Thyroid gland (tissue), 4 donors: ENCODE measurements at places on chromosomes 6 and 20.

DNA sequence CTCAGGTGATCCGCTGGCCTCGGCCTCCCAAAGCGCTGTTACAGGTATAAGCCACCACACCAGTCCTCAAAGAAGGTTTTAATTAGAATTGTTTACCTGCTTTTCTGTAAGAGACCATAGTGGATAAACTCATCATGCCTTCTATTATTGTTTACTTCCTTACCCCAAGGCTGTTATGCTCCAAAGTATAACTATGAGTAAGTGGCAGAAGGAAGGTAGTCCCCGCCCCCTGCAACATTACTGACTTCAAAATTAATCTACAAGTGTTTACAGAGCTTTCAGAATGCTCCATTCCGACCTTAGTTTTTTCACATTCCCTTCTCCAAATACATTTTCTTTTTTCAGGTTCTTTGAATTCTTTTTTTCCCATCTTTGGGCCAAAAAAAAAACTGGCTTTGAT is 480.5 kb upstream of the NOX3 start:
- DNase-seq, result no peak

GRCh38 chr6:75604294-75604693 is 2.6 kb downstream of the SENP6 start:
- peak; percentile 21 for DNase-seq

- DNase-seq, result no peak
These were observed 58.7 kb upstream of the TGM3 start for GRCh38 chr20:2237059-2237458.

- no peak for DNase-seq
These were observed 733 bp downstream of the ZBTB22 start for GRCh38 chr6:33316603-33317418.

DNA sequence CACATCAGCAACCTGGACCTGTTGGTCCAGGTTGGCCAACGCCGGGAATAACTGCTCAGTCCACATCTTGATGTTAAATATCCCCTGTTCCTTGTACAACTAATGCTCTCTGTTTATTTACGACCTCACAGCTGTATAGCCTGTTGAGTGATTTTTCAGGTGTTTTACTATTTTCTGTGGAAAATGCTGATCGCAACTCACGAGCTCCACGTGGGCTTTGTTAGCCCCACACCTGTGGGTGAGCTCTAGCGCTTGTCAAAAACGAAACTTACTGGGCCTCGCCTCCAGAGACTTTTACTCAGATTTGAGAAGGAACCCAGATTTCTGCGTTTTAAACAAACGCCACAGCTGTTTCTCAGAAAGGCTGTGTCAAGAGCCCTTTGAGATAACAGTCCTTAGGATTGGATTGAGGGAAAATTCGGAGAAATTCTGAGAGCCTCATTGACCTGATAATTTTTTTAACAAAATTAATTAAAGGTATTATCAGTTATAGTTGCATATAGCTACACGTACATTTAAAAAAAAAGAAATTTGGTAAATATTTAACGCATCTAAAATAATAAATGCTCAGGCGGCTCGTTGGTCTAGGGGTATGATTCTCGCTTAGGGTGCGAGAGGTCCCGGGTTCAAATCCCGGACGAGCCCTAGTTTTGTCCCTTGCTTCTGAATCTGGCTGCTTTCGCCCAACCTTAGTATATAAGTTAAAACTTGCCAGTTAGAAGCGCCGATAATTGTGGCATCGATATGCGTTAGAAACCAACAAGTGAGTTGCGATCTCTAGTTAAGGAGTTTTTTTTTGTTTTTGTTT is 16.7 kb downstream of the HMGN4 start:
- peak; percentile 31 for DNase-seq

- peak; percentile 45 for DNase-seq
These were observed 32.8 kb downstream of the PSMB9 start for GRCh38 chr6:32886681-32887383.

DNA sequence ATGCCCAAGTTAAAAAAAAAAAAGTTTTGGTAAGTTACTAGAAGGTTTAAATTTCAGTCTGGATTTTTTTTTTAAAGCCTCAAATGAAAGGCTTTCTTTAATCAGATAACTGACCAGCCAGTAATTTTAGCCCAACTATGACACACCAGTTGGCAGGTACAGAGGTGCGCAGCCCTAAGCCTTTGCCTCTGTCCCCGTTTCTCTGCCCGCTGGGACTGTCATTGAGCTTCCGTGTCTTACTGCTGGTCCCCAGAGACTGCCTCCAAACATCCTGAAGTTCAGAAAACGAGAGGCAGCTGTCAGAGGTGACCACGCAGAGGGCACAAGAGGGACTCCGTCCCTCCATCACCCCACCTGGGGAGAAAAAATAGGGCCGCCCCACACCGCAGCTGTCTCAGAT is 118.2 kb downstream of the RPS12 start:
- no peak for DNase-seq

GRCh38 chr6:52135217-52135616 is 47.8 kb upstream of the PKHD1 start:
- no peak for DNase-seq

DNA sequence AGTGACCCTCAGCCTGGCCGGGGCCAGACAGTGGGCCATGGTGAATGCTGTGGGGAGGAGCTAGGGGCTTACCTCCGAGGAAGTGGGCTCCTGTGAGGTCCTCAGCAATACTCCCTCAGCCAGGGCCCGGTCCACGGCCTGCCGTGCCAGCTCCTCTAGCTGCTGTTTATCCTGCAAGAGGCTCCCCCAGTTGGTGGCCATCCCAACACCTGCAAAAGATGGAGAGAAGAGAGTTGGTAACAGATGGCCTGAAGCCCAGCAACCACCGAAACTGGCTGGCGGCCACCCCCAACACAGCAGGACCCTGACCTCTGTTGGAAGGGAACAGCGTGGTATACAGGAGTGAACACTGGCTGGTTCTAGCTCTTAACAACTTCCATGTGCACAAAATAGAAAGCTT is 4.0 kb downstream of the GSS start:
- no peak for DNase-seq

DNA sequence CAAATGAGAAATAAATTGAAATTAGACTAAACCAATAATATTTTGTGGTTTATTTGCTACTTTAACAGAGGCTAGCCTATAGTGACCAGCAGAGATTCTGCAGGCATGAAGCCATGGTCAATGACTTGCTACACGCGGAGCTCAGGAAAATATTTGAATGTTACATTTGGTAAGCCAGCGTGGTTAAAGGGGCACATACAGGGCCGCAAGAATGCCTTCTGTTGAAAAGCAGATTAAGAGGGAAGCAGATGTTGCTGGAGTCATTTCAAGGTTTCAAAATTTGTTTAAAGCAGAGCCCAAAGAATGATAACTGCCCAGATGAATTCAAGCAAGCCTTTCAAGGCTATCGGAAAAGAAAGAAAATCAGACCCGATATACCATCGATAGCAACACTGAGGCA is 294.3 kb upstream of the MAN1A1 start:
- DNase-seq, result no peak

GRCh38 chr20:56400001-56400640 is 7.7 kb downstream of the CSTF1 start:
- DNase-seq, result peak; percentile 41

DNA sequence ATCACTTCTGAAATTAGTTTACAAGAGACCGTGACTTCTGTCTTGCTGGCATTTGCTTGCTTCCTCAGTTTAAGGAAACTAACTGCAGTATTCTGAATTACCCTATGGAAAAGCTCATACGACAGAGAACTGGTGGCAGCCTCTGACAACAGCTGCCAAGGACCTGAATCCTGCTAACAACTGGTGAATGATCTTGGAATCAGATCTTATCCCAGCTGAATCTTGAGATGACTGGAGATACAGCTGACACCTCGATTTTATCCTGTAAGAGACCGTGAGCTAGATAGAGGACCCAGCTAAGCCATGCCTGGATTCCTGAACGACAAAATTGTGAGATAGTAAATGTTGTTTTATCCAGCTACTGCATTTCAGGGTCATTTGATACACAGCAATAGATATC is 202.3 kb downstream of the OGFRL1 start:
- no peak for DNase-seq

DNA sequence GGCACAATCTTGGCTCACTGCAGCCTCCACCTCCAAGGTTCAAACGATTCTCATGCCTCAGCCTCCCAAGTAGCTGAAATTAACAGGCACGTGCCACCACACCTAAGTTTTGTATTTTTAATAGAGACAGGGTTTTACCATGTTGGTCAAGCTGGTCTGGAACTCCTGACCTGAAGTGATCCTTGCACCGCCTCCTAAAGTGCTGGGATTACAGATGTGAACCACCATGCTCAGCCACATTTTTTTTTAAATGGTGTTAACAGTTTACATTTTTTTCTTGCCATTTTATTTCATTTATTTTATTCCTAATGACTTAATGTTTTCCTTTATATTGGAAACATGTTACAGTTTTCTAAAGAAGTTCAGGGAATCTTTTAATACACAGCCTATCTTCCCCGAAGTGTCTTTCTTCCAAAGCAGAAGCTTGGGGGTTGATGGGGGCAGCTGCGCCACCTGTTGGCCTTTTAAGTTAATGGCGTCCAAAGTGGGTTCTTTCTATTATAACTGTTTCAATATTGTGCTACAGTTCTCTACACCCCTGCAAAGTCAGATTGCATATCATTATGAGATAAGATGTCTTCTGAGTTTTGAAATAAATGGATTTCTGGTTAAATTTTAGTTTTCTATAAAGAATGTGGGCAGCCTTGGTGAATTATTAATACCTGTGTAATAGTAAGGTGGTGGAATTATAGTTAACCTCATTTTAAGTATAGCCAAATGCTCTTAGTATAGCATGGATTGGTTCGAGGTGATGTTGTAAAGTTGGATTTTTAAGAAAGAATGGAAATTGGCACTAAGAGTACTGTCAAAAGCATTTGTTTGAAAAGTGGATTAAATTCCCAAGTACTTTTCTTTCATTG is 42.0 kb upstream of the PLCG1 start:
- DNase-seq, result peak; percentile 57

- no peak for DNase-seq
These were observed 6.1 kb upstream of the TMEM200A start for GRCh38 chr6:130359736-130360135.

DNA sequence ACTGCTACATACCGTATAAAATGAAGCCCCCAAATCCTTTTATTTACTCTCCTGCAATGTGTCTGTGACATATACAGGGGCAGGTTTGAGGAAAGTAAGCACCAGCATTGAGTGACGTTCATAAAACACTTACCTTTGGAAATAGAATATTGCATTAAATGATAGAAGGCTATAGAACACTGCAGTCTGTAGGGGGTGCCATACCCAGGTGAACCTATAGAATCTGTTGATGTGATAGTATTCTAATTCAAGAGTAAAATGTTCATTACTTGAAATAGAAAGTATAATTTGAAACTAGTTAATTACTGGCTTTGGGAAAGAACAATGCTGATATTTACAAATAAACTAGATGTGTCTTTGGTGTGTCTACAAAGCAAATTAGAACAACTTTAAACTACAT is 47.0 kb upstream of the PRL start:
- DNase-seq, result no peak

DNA sequence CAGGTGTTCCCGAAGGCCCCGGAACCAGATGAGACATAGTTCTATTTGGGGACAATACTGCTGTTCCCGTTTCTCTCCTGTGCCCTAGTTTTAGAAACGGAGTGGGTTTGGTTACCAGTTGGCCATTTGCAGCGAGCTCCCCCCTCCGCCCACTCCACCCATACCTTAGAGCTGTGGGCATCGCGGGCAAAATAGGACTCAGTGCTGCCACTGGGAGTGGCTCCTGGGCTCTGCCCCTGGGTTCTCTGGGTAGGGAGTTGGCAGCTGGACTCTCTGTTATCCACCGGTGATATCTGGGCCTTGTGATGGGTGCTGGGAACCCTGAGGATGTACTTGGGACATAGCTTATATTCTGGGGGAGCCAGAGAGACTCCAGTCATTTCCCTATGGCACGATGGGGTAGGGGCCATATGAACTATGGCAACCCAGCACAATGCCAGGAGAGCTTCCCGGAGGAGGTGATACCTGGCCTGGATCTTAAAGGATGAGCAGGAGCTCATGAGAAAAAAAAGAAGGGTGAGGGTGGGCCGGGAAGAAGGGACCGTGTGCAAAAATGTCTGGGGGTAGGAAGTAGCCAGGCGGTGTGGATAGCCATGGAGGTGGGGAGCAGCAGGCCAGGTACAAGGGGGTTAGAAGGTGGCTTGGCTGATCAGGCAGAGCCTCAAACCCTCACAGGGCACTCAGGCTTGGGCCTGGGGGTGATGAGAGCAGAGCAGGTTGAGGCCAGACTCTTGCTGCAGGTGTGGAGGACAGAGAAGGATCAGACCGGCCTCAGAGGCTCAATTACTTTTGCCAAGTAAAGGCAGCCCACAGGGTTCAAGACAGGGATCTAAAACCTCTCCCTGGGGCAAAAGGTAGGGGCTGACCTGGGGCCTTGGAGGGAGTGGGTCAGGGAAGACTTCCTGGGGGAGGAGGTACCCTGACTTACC is 9.6 kb downstream of the SRC start:
- DNase-seq, result no peak

DNA sequence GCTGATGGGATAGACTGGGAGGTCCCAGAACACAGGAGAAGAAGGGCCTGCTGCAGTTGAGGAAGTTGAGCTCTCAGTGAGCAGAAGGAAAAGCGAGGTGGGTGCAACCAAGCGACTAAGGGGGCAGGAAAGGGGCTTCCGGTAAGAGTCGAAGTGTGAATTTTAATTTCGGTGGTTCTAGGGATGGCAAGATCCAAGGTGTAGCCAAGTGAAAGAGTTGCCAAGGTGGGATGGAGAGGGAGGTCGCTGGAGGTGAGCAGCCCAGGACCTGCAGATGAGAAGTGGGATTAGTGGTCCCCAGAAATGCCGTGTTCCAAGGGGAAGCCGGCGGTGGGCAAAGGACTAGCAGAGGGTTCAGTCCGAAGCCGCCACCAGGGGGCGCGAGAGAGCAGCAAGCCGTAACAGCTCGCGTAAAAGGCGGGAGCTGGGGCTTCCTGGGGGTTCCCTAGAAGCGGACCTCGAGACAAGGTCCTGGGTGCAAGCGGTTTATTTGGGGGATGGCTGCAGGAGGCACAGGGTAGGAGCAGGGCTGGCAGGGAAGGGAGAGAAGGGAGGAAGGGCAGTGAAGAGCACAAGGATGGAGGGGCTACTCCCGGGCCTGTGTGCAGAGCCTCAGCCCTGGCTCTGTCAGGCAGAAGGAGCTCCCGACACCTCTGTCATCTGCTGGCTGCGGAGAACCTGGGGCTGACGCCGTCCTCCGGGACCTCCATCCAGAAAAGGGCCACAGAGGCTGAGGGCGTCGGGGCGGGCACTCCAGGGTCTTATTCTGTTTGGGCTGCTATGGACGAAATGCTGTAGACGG is 103.6 kb downstream of the PAX1 start:
- DNase-seq, result peak; percentile 43
